ENCODE measurements at places on chromosomes 3 and 15. TPM values are rescaled to one million over a fixed set of nuclear protein-coding genes. Genes with fewer than 3 reads are reported as not detected.

- DNase-seq = no peak
Observed at GRCh38 chr15:95400428-95400827, 930.1 kb upstream of the NR2F2 start.

DNA sequence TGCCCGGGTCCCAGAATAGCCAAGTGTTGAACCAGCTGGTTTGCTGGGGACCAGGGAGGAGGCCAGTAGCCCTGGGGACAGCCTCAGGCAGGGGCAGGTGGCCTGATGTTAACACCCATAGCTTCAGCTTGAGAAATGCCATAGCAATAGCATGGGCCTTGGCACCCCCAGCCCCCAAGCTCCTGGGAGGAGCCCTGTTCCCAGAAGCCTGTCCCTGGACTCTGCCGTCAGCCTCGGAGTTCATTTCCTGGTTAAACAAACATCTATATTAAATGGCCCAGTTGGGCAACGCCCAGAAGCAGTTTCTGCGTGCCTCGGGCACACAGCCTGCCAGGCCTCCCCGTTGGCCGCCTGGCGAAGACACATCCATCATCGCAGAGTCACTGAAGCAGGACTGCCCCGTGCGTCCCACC lies 58.2 kb downstream of the FGD5 start:
- peak; percentile 65 for DNase-seq

GRCh38 chr3:22319446-22319845 lies 568.4 kb upstream of the ZNF385D start:
- DNase-seq = no peak

DNA sequence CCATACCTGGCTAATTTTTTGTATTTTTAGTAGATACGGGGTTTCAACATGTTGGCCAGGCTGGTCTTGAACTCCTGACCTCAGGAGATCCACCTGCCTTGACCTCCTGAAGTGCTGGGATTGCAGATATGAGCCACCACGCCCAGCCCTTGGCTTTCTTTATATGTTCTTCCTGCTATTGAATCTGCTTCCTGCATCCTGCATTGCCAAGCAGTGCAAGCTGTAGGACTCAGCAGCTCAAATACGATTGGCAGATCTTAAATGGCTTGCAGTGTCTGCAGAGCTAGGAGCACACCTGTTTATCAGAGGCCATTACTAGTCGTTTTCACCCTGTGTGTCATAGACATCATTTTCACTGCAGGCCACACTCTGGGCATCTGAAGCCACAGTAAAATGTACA lies 426.2 kb upstream of the PPP2R3A start:
- no peak for DNase-seq

DNA sequence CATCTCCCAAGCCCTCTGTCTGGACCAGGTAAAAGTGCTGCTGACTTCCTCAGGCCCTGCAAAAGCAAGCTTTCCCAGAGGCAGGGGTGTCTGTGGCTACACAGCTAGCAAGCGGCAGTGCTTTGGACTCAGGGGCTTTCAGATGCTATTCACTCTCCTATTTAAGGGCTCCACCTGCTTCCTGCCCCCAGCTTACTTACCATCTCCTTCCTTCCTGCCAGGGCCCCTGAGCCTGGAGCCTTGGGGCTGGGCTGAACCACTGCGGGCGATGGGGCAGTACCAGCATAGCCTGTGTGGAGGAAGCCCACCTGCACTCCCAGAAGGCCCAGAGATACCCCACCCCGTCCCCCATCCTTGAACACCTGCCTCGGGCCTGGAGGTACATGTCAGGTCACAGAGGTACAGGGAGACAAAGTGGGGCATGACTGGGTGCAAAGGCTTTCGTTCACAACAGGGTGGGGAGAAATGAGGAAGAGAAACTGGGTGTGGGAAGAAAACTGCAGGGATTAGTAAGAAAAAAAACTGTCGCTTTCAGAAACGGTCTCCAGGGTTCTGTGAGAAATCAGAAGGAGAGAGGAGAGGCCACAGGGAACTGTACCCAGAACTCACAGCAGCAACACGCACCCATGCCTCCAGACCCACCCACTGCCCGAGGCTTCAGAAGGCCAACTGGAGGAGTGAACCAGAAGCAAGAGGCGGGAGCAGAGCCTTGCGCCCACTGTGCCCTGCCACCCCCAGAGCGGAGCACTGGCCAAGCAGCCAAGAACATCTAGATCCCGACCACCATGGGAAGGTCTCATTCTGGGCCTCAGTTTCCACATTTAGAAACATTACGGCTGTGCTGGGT lies 49.5 kb downstream of the CCDC12 start:
- DNase-seq = no peak

The AGTR1 gene
- total RNA-seq = 22.1 TPM

The LRRC34 gene
- 22.4 TPM for total RNA-seq

The TGFBR2 gene
- 54.2 TPM for total RNA-seq

All from umbilical cord (tissue), 2 donors.